ENCODE measurements at places on chromosomes 3 and 15.

DNA sequence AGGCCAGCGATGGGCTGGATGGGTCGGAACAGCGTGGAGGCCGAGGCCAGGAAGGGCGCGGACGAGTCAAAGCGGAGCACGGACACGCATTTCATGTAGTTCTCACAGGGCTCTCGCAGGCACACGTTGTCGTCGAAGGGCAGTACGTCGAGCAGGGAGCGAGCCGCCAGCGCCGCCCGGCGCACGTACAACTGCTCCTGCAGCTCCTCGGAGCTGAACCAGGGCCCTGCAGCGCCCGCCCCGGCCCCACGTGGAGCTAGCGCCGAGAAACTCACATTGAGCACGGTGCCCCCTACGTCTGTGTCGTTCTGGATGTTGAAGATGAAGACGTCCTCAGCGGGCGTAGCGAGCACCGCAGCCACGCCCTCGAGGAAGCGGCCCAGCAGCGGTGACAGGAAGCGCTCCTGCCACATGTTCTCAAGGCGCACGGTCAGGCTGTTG, 5.8 kb downstream of the CELSR3 start:
- no peak for DNase-seq

DNA sequence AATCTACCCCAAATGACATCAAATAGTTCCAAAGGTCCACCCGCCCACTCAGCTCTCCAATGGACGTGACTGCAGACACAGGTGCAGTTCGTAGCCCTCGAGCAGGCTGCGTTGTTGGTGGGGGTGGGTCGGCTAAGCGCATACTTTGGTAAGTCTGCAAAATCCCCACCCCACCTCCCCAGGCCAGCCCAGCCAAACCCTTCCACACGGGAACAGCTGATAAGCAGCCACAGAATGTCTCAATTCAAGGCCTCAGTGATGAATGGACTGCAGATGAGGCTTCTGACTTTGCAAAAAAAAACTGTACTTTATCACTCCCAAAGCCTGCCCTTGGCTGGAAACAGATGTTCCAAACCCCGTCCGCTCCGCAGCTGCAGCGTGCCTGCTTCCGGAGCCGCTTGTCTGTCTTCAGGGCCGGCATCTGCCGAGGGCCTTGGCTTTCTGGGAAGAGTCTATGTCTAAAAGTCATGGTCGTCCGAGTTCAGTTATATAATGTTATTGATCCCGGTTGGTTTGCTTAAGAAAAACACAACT, 38.2 kb downstream of the PCSK6 start:
- no peak for DNase-seq

DNA sequence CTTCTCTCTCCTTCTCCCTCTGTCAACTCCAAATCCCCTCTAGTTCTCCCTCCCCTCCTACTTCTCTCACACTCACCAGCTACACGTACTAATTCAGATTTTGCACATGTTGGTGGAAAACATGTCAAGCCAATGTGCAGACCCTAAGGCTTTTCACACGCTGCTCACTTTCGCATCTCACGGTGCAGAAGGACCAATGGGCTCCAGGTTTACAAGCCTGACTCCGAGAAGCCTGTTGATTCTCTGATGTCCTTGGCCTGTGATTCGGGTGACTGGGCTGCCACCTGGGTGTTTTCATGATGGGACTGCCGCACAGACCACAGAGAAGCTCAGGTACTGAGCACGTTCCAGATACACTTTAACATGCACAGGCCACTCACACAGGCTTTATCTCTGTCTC, 3.7 kb downstream of the FOXL2NB start:
- DNase-seq: no peak

GRCh38 chr3:23650371-23651140, 155.2 kb upstream of the UBE2E1 start:
- DNase-seq: no peak

GRCh38 chr15:41284427-41285177, 47.8 kb downstream of the OIP5 start:
- DNase-seq: no peak

DNA sequence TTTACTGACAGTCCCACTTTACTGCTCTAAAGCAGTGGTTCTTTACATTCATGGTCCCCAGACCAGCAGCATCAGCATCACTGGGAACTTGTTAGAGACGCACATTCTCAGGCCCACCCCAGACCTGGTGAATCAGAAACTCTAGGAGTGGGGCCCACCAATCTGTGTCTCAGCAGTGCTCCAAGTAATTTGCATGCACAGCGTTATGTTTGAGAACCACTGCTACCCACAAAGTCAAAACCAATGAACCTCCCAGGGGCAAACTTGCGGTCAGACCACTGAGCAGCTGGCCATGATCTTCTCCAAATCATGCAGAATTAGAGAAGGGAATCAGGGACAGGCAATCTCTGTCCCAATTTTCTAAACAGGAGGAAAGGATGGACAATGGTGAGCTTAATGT, 58.5 kb downstream of the ST8SIA2 start:
- DNase-seq: no peak

GRCh38 chr3:62238431-62238830, 134.9 kb downstream of the FEZF2 start:
- DNase-seq: no peak

GRCh38 chr3:178841011-178841410, 230.6 kb downstream of the ZMAT3 start:
- DNase-seq: no peak

DNA sequence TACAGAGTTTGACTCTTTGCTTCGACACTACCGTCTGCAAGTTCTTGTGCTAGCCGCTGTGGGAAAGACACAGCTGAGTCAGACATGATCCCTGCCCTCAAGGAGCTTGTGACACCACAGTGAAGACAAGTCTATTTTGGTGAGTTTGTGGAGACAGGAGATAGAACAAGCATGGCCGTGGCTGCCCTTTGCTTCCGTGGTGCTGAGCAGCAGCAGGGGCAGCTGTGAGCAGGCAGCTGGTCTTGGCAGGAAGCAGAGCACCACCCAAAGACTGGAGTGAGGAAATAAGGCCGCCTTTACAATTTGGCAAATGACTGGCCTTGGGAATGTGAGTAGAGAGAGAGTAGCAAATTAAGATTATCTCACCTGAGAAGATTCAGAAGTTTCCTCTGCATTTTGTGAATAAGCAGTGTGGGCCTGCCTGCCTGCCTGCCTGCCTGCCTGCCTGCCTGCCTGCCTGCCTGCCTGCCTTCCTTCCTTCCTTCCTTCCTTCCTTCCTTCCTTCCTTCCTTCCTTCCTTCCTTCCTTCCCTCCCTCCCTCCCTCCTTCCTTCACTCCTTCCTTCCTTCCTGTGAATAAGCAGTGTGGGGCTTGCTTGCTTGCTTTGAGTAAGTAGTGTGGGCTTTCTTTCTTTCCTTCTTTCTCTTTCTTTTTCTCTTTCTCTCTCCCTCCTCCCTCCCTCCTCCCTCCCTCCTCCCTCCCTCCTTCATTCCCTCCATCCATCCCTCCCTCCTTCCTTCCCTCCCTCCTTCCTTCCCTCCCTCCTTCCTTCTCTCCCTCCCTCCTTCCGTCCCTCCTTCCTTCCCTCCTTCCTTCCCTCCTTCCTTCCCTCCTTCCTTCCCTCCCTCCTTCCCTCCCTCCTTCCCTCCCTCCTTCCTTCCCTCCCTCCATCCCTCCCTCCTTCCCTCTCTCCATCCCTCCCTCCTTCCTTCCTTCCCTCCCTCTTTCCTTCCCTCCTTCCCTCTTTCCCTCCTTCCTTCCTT, 1.6 kb upstream of the GCNT3 start:
- no peak for DNase-seq

GRCh38 chr3:126146525-126147146, 33.8 kb downstream of the ALDH1L1 start:
- DNase-seq: no peak

DNA sequence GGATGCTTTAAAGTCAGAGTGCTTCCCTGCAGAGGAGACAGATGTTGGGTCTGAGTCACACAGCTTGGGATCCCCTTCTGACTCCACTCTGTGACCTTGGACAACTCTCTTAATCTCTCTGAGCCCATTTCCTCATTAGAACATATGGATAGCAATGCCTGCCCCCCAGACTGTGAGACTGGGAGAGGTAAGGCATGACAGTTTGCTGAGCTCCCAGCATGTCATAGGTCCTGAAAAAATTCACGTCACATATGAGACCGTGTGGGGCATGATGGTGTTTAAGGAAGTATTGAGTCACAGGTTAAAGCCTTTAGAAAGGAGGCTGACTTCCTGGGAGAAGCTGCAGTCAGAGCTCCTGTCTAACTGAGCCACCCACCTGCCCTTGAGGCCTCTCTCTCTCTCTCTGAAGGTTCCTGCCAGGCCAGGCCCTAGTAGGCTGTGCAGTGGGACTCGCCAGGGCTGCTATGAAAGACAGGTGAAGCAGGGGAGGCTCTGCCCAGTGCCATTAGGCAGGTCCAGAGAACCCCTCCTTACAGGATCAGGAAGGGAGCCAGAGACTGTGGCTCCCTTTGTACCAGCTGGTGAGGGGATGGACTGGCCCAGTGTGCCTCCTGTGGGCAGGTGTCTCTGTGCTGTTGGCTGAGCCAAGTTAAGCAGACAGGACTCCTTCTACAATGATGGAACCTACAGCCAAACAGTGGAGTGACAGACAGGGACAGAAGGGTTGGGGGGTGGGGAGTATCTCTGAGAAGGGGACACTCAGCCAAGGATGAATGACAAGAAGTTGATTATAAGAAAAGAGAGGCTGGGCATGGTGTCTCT, 19.5 kb upstream of the DOCK3 start:
- DNase-seq: peak; percentile 27

GRCh38 chr3:197912741-197913476, 37.1 kb upstream of the RPL35A start:
- no peak for DNase-seq

- no peak for DNase-seq
These were observed 22.7 kb downstream of the EXD1 start for GRCh38 chr15:41207687-41208448.

DNA sequence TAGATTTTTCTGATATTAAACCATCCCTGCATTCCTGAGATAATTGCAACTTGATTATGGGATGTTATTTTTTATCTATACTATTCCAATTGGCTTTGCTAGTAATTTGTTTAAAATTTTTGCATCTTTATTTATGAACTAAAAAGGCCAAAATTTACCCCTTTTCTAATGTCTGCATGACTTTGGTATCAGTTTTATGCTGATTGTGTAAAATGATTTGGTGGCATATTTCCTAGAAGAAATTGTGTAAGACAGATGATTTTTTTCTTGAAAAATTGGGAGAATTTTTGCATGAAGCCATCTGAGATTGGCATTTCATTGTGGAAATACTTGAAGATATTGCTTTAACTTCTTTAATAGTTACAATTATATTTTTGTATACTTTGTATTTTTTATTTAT, 183.8 kb upstream of the TBL1XR1 start:
- DNase-seq: no peak

- no peak for DNase-seq
These were observed 91.7 kb upstream of the MITF start for GRCh38 chr3:69647511-69648110.

DNA sequence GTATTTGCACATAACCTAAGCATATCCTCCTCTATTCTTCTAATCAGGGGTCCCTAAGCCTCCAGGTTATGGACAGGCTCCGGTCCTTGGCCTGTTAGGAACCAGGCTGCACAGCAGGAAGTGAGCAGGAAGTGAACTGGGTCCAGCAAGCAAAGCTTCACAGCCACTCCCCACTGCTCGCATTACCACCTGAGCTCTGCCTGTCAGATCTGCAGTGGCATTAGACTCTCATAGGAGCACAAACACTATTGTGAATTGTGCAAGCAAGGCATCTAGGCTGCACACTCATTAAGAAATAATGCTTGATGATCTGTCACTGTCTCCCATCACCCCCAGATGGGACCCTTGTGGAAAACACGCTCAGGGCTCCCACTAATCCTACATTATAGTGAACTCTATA, 9.8 kb downstream of the MSL2 start:
- DNase-seq: no peak

- no peak for DNase-seq
These were observed 229.4 kb downstream of the FEZF2 start for GRCh38 chr3:62143843-62144450.

GRCh38 chr3:122985539-122985938, 42.0 kb downstream of the SEMA5B start:
- no peak for DNase-seq

GRCh38 chr3:56291953-56292352, 176.3 kb downstream of the ERC2 start:
- no peak for DNase-seq

DNA sequence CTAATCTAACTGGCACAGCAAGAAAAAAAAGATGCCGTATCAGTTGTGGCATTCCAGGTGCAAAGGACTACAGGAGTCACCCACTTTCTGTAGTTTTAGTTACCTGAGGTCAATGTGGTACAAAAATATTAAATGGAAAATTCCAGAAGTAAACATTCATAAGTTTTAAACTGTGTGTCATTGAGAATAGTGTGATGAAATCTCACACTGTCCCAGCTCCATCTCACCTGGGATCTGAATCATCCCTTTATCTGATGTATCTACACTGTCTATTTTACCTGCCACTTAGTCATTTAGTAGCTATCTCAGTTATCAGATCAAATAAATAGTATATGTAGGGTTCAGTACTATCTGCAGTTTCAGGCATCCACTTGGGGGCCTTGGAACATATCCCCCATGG, 26.7 kb downstream of the GBE1 start:
- no peak for DNase-seq

DNA sequence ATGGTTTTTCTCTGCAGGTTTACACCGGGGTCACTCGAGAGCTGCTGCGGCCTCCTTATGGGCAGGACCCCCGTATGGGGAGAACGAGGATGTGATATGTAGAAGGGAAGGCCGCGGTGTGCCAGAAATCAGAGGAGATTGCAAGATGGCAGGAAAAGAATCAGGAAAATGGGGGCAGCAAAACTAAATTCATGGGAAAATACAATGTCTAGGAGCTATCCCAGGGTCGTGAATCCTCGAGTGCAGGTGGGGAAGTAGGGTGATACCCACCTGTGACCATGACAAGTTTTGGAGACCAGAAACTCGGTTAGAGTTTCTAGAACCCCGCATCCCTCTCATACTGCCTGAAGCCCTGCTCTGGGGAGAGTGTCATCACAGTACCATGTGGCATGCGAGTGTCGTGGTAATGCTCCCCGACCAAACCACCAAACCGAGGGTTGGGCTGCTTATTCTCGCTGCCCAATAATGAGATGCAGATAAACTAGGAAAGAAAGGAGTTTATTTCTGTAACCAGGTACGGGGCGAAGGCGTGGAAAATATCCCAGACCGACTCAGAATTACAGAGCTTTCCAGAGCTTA, 781 bp downstream of the TRNT1 start:
- peak; percentile 23 for DNase-seq
